ENCODE measurements at places on chromosomes 2 and 18.

DNA sequence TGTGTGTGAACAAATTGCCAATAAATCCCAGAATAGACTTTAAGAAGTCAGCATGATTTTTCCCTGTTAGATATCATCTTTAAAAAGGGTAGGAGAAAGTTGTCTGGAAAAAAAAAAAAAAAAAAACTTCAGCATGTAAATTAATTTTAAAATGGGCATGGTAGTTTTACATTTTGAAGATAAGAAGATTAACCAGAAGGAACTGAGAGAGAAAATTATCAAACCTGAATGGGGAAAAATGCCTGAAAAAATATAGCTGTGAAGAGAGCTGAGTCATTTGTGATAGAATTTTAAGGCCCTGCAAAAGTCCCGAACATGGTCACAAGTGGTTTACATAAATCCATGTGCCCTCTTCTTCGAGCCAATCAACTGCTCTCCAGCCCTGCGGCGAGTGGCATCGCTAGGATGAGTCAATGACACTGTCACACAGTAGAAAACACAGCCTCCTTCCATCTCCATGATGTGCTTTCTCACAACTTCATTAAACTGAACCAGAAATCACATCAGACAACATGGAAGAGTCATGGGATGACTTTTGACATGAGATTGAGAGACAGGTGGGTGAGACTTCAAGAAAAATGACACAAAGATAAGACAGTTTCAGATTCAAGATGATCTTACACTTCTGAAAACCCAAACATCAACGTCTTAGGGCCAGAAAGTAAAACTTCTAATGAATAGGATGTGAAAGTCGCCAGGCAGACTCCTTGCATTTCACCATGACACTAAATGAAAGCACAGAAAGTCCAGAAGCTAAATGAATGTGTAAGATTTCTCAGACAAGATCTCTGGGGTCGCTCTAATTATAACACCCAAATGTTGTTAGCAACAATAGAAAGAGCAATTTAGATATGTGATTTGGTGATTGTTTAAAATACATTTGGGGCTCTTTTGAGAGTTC, 273.0 kb upstream of the ID2 start:
- peaks cover 5% of the 10 kb centered on the region for H3K4me1 ChIP-seq
- no peak overlapping the region for H3K27ac ChIP-seq
- peaks cover 4% of the 10 kb centered on the region for H3K36me3 ChIP-seq
- no peak overlapping the region for H3K4me3 ChIP-seq
- DNase-seq: no peak

GRCh38 chr2:191151331-191151730, 537 bp upstream of the STAT4 start:
- peaks cover 2% of the 10 kb centered on the region for H3K27me3 ChIP-seq
- no peak for DNase-seq
- no peaks in the 10 kb centered on the region for H3K4me1 ChIP-seq
- peak overlapping the region; percentile 76 for H3K4me3 ChIP-seq
- H3K36me3 ChIP-seq: no peaks in the 10 kb centered on the region

- no peaks in the 10 kb centered on the region for H3K4me1 ChIP-seq
- H3K27ac ChIP-seq: no peak overlapping the region
- no peaks in the 10 kb centered on the region for H3K27me3 ChIP-seq
- no peak overlapping the region for H3K4me3 ChIP-seq
- no peaks in the 10 kb centered on the region for H3K36me3 ChIP-seq
Observed at GRCh38 chr2:37625796-37626571, 45.5 kb downstream of the CDC42EP3 start.

DNA sequence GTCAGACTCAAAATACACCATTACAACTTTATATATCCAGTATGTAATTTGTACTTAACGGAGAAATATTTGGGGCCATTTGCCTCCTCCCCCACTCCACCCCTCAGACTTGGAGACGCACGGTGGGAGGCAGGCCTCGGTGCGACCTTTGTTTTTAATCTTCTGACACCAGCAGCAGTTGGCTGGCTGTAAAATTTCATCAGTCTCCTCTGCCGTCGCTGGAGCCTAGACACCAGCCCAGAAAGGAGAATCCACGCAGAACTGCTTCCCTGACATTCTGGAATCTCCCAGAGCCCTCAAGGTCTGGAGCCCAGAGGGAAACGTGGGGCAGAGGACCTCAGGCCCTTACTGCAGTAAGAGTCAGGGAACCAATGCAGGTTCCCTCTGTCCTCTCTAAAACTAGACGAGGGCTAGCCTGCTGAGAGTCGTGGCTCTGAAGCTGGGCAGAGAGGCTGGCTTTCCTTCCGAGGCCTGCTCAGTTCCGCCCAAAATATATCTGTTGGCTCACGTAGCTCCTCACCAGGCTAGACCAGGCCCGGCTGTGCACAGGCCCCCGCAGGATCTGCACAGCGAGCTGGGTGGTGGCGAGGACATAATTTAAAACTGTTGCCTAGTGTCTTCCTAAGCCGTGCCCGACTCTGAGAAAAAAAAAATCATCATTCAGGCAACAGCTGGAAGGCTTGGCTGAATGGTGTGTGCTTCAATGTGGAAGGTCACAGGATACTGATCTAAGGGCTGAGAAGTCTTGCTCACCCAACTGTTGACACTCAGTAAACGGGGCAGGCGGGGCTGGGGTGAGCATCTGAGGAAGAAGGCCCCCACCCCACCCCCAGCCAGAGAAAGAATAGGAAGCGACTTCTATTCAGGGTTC, 40.4 kb downstream of the EN1 start:
- peaks cover 2% of the 10 kb centered on the region for H3K27me3 ChIP-seq
- H3K4me3 ChIP-seq: no peak overlapping the region

DNA sequence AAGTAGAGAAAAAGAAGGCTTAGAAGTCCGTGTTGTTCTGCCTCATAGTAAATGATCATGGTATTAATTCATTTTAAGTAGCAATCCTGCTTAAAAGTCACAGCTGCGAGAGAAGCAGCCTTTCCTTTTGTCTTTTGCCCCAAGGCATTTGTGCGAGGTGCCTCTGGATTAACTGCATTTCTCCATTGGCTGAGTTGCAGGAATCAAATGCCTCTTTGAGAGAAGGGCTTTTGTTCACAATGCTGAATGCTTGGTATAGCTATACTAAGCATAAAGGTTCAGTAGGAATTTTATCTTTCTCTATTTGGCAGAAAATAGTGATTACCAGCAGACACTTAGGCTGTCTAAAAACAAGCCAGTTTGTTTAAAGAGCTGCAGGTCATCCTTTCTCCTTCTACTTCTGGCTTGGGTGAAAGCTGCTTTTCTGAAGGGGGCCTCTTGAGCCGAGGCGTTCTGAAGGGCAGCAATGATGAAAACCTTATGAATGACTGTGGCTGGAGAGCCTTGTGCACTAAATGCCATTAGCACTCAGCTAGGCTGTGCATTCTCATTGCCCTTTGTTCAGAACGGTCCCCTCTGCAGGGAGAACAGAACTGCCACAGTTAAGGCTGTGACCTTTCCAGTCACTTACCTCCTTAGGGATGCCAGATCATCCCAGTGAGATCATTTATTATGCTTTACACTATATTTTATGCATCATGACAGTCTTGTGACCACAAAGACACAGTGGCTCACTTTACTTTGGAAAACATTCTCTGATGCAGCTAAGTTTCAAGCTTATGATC, 68.8 kb upstream of the TMEM87B start:
- H3K4me1 ChIP-seq: peaks cover 11% of the 10 kb centered on the region
- H3K27me3 ChIP-seq: peaks cover 2% of the 10 kb centered on the region
- no peak for DNase-seq
- no peak overlapping the region for H3K4me3 ChIP-seq
- H3K36me3 ChIP-seq: no peaks in the 10 kb centered on the region
